ENCODE measurements at places on chromosomes 7 and 10. TPM values are rescaled to one million over a fixed set of nuclear protein-coding genes. Genes with fewer than 3 reads are reported as not detected.

C7orf57 gene
- total RNA-seq = 0.25 TPM

ZNF800 gene
- 26.4 TPM for total RNA-seq

STEAP2 gene
- total RNA-seq = not detected

PLXNA4 gene
- 0.06 TPM for total RNA-seq

SHTN1 gene
- 0.39 TPM for total RNA-seq

METTL2B gene
- total RNA-seq = 31.1 TPM

FAM237B gene
- total RNA-seq = not detected

TMEM270 gene
- not detected for total RNA-seq

ANXA8 gene
- total RNA-seq = not detected

PTPN20 gene
- total RNA-seq = 0.71 TPM

ANKRD61 gene
- not detected for total RNA-seq

CADPS2 gene
- total RNA-seq = not detected

MALRD1 gene
- total RNA-seq = not detected

AKR1D1 gene
- total RNA-seq = not detected

OSBPL3 gene
- total RNA-seq = 42.2 TPM

TBX20 gene
- total RNA-seq = not detected

WNT8B gene
- total RNA-seq = 0.20 TPM

SYNPO2L gene
- not detected for total RNA-seq

SEM1 gene
- total RNA-seq = 15.3 TPM

DRGX gene
- total RNA-seq = not detected

CACNA2D1 gene
- not detected for total RNA-seq

KIAA1549 gene
- total RNA-seq = 1.1 TPM

NPY4R2 gene
- not detected for total RNA-seq

PARD3 gene
- 1.4 TPM for total RNA-seq

GHRHR gene
- not detected for total RNA-seq

ZNF117 gene
- 2.8 TPM for total RNA-seq

GRK5 gene
- total RNA-seq = 21.2 TPM

LRMDA gene
- total RNA-seq = not detected

IL6 gene
- total RNA-seq = not detected

MSANTD7 gene
- total RNA-seq = 28.9 TPM

RAMP3 gene
- not detected for total RNA-seq
